NCI-H460 (cell line): ENCODE measurements at places on chromosomes 3 and 15. TPM values are rescaled to one million over a fixed set of nuclear protein-coding genes. Genes with fewer than 3 reads are reported as not detected.

Gene CMTM8
- 4.9 and 6.0 TPM in 2 replicates for total RNA-seq

Gene NANOGP8
- not detected in 2 replicates for total RNA-seq

Gene FILIP1L
- total RNA-seq = 0.05 TPM in 1 of 2 replicates, not detected in the other

Gene MUC4
- total RNA-seq = not detected in 2 replicates

Gene CCR9
- not detected in 2 replicates for total RNA-seq

Gene EXOSC7
- 47.2 and 54.0 TPM in 2 replicates for total RNA-seq

- no peak for DNase-seq
Measured at GRCh38 chr3:58223855-58224254, 13.1 kb upstream of the DNASE1L3 start.

DNA sequence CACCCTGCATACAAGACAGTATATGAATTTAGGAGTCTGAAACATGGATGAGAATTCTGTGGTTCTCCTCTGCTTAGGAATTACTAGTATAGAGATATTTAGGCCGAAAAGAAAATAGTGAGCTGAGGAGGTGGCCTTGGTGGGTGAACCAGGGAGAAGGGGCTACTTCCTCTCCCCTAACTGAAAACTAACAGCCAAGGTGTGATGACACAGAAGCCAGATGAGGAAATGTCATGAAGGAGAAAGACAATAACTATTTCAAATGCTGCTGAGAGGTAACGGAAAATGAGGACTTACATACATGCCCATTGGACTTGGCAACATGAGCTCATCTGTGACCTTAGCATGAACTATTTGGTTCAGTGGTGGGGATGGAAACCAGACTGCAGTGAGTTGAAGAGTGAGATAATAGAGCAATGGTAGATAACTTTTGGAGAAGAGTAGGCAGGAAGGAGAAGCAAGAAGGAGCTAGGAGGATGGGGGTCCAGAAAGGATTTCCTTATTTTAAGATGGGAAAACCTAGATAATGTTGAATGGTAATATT lies 114.4 kb upstream of the TSPAN3 start:
- no peak for DNase-seq

- DNase-seq = no peak
Measured at GRCh38 chr3:77906102-77906709, 866.3 kb downstream of the ROBO2 start.

DNA sequence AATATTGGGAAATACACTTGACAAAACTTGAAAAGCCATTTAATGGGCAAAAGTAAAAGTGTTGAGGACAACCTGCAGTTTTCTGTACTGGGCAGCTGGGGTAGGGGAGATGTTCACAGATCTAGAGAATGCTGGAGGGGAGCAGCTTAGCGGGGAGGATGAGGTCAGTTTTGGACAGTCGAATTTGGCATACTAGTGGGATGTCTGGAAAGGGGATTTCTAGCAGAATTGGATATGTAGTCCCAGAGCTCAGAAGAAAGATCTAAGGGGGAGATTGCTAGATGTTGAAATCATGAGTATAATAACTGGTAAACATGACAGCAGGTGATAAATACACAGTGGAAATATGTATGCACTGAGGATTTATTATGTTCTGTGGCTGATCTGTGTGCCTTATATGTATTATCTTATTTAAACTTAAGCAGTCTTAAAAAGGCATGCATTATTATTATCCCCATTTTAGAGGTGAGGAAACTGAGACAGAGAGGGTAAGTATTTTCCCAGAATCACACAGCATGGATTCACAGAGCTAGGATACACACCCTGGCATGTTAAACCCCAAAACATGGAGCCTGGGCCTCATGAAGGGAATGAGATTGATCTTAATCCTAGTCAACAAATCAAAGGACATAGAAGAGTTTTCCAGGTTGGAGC lies 42.7 kb downstream of the TLNRD1 start:
- DNase-seq = no peak

DNA sequence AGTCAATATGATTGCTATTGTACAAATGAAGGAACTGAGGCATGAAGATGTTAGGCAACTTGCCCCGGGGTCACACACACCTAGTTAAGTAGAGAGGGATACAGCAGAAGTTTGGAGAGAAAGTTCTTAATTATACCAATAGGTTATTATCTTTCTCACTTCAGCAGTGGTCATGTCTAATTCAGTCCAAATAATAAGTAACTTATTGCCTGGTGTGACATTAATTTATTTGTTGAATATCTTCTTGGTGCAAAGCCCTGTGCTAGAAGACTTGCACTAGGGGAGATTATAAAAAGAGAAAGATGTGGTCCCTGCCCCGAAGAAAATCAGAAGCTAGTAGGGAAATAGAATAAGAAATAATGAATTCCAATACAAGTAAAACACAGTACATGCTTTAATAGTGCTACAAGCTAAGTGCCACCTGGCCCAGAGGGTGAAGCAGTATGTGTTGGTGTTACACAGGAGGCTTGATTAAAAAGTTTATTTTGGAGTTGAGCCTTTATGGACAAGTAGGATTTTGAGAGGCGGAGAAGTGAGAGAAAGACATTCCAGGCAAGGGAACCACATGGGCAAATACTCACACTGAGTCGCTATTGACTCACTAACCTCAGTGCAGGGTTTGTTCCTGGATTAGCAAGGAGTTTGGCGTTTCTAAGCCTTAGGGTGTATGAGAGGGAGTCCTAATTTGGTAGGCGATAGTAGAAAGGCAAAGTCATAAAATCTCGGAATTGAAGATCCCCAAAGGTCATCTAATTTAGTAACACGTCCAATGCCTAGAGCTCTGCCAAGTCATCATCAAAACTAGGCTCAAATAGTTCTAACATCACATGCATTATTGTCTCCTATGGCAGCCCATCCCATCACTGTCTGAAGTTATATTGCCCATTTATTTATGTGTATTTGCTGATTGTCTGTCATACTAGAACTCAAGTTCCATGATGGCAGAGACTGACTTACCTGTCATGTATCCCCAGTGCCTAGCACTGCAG lies 19.2 kb upstream of the GSK3B start:
- DNase-seq = peak; percentile 45

DNA sequence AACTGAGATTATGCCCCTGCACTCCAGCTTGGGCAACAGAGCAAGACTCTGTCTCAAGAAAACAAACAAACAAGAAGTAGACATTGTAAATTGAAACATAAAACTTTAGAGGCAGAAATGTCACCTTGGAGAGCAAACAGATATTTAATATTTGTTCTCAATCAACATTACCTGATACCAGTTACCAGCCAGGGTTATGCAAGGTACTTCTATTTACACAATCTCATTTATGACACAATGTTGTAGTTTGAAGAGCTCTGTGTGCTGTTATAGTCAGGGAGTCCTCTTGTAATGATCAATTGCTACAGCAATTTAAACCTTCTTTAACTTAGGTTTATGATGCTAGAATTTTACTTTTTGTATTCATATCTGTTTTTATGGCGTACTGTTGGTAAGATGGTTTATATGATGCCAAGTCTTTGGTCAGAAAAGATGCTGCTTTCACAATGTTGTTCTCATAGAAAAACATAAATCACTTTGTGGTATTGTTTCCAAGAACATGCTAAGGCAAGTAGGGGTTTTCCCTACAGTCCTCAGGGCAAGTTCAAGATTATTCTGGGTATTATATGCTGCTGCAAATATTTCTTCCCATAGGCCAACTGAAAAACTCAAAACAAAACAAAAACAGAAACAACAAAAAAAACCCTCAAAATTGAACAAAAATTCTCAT lies 173.5 kb downstream of the TNIK start:
- DNase-seq = no peak

DNA sequence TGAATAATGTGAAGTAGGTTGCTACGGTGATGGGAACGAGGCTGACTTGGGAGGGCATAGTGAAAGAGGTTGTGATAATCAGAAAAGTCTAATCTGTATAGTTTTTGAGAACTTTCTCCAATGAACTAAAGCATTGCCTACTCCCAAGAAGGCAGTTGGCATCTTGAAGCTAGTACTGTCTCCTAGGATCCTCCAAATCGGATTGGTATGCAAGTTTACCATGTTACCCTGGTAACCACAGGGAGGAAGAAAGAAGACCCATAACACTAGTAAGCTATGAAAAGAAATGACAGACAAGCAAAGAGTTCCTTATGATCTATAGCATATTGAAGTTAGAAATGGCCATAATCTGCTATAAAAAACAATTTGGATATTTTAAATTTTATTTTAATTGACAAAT lies 127.2 kb upstream of the SYNPR start:
- no peak for DNase-seq

DNA sequence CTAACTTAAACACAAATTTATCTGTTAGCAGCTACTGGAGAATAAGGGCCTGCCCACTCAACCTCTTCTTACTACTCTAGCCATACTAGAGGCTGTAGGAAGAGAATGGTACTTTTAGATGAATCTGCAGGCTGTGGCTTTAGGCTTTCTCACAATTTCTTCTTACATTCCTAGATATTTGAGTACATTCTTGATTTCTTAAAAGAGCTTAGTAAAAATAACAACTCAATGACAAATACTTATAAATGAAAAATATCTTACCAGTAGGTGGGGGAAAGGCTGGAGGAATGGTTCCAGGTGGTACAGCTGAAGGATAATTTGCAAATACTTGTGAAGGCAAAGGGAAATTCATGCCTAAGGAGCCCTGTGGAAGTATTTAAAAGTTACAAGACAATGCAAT lies 92.9 kb upstream of the GK5 start:
- no peak for DNase-seq
